CD4-positive, alpha-beta T cell treated with Interleukin-17A for 1 hour (primary cell): ENCODE measurements at places on chromosomes 11 and 22.

- no peak for DNase-seq
Measured at GRCh38 chr11:44817207-44817949, 90.6 kb downstream of the TSPAN18 start.

- no peak for DNase-seq
Measured at GRCh38 chr22:28927630-28928029, 44.3 kb downstream of the ZNRF3 start.

DNA sequence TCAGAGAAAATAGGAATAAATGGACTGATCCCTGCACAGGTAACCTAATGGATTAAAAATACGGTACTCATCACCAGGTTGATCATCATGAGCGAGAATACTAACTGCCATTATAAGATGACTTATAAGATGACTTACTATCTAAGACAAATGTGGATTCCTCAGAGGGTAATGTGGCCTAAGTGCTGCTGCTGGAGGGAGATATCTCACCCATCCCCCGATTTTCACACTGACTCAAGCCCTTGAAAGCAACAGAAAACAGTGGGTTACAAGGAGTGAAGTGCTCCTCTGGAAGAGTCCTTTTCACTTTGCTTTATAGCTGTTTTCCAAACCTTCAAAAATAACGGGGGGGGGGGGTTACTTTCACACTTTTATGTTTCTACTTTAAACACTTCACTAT is 920 bp downstream of the TMEM218 start:
- peak; percentile 14 for DNase-seq

- DNase-seq: no peak
Measured at GRCh38 chr11:119406005-119406404, 17.0 kb downstream of the THY1 start.

GRCh38 chr11:63791495-63792167 is 21.6 kb upstream of the SPINDOC start:
- DNase-seq: no peak

DNA sequence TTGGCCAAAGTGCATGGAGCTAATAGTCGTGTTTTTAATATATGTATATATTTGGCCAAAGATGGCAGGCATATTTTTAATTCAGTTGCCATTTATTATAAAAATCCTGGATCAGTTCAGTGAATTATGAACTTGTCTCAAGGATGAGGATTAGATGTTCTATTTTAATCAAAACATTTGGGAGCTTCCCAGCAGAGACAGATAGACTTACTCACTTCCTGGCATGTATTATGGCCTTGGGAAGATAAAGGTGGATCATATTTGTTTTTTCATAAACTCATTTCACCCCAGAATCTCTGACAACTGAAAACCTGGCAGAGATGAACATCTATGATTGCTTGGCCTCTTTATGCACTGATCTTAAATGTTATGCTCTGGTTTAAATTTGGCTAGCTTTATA is 148.8 kb downstream of the NCAM1 start:
- no peak for DNase-seq

GRCh38 chr22:29158546-29158945 is 47.1 kb upstream of the EMID1 start:
- DNase-seq: no peak

- DNase-seq: no peak
Measured at GRCh38 chr22:28750471-28750881, 8.6 kb downstream of the HSCB start.

- DNase-seq: peak; percentile 80
Measured at GRCh38 chr22:20130731-20131596, 640 bp upstream of the ZDHHC8 start.

DNA sequence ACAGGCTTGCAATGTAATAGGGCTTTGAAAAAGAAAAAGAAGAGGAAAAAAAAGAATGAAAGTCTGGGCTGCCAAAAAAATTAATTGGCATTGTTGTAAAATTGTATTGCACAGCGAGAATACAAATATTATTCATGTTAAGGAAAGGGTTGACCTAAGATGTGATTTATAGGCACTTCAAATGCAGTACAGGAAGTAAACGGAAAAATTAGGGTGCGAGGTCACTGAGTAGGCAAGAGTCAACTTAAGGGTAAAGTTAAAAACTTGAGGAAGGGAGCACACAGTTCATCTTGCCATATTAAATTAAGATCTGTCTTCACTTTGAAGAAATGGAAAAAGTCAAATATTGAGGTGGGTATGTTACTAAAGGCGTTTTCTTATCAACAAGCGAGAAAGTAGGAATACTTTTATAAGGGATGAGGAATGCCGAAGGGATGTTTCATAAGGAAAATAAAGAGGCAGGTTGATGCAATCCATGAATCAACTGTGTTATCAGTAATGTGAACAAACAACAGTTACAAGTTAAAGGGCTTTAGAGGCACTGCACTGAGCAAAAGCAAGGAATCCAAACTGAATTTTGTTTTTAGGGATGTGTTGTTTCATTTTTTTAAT is 123.0 kb downstream of the WT1 start:
- no peak for DNase-seq

DNA sequence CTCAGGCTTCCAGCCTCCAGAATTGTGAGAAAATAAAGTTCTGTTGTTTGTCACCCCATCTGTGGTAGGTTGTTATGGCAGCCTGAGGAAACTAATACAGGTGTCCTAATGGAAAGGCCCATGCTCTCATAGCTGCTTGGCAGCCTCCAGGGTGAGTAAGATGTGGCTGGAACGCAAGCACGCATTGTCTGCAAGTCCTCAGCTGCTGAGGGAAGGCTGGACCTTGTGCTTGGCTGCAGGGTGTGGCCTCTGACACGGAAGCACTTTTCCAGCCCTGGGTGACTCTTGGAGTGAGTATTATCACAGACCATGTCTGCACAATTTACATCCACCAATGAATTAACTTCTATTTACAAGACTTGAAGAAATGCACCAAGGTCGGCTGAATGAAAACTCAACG is 44.4 kb upstream of the BARX2 start:
- DNase-seq: no peak
